Anterior cingulate cortex (tissue), 58 donors: ENCODE measurements at places on chromosomes 2 and 18.

GRCh38 chr2:46831869-46832265 is 83.7 kb downstream of the MCFD2 start:
- DNase-seq = no peak

- DNase-seq = no peak
These were observed 33.4 kb downstream of the PAX8 start for GRCh38 chr2:113245276-113245711.

GRCh38 chr2:224393157-224393872 is 8.6 kb downstream of the FAM124B start:
- no peak for DNase-seq

GRCh38 chr18:12885500-12885899 is 1.5 kb upstream of the PTPN2 start:
- no peak for DNase-seq

DNA sequence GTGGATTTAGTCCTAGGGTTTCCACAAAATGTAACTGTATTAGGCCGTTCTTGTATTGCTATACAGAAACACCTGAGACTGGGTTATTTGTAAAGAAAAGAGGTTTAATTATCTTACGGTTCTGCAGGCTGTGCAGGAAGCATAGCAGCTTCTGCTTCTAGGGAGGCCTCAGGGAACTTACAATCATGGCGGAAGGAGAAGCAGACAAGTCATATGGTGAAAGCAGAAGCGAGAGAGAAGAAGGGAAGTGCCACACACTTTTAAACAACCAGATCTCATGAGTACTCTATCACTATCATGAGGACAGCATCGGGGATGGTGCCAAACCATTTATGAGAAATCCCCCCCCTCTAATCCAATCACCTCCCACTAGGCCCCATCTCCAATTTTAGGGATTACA is 9.5 kb upstream of the CCDC68 start:
- DNase-seq = no peak

DNA sequence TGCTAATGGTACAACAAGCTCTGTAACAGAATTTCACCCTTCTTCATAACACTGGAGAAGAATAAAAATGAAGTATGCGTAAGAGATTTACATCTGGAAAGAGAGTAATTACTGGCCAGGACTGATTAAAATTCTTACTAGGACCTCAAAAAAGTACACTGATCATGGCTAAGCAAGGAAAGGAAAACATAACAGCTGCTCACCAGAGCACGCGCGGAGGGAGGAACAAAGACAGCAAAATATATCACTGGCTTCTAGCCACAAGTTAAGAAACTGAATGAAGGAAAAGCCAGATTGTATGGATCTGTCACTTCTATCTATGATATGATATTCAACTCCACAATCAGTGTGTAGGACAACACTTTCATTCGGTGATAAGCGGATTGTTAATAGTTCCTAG is 15.6 kb upstream of the CYTIP start:
- no peak for DNase-seq

DNA sequence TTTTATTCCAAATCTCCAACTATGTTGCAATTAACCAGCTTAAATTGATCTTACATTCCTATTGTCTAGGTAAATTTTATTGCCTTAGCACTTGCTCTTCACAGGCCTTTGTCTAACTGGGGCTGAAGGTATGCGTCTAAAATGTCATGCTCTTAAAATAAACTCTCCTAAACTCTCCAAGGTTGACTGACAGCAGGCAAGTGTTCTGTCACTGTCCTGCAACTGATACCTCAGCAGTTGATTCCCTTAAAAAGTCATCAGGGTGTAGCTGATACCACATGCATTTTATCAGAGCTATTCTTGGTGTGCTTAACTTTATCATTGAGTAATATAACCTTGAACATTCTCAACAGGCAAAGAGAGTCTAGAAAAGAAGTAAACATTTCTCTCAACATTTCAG is 680 bp downstream of the TTN start:
- DNase-seq = no peak

- no peak for DNase-seq
These were observed 135.8 kb downstream of the SH3RF3 start for GRCh38 chr2:109264595-109265328.

- DNase-seq = no peak
These were observed 62.1 kb upstream of the SMIM21 start for GRCh38 chr18:75489493-75490190.

DNA sequence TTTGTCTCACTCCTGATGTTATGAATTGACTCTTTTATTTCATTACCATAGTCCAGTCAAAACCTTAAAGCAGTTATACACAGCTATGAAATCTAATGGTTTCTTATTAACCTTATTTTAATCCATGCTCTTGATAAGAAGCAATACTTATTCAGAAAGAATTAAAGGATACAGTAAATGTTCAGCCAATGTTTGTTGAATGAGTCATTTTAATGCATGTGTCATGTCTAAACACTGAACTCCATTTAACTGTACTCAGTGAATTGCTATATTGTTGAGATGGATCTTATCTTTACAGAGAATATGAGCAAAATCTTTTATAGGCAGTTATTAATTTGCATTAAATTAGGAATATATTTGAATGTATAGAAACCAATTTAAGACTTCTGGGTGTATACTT is 135.1 kb upstream of the TFPI start:
- DNase-seq = no peak

DNA sequence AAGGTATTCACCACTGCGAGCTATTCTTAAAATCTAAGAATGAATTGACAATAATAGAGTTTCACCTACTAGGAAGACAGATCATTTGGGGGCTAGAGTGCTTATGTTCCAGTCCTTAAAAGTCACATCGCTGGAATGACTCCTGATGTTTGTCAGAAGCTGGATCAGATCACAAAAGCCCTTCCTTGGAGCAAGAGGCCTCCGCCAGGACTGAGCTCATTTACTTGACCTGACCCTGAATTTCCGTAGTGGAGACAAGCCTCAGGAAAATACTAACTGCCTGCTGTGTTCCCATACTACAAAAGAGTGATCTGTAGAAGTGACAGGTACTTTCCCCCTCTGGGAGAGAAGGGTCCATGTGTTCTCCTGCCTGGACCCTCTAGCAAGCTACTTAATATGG is 483.9 kb downstream of the DPP10 start:
- no peak for DNase-seq

DNA sequence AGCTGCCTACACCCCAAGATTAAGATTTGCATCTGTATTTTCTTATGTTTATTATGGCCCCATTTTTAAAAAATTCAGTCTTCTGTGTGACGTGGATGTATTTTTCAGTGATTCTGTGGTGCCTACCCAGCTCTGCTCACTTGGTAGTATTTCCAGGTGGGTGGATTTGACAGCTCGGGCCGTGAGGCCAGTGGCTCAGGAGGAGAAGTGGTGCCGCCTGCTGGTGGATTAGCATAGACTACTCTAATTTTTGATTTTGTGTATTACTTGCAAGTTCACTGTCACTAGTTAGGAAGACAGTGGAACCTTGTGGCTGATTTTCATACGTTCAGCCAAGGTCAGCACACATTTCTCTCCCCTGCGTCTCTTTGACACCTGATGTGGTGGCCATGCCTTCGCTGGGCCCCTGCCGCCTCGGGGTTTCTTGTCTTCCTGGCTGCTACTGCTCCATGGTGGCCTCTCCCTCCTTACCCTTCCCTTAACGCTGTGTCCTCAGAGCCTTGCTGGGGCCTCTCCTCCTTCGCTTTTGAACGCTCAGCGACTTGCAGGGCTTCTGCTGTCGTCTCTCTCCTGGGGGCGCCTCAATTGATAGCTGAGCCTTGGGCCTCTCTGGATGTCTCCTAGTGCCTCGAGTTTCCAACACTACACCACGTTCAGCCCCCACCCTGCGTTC is 89.4 kb downstream of the DGKD start:
- DNase-seq = peak; percentile 70

DNA sequence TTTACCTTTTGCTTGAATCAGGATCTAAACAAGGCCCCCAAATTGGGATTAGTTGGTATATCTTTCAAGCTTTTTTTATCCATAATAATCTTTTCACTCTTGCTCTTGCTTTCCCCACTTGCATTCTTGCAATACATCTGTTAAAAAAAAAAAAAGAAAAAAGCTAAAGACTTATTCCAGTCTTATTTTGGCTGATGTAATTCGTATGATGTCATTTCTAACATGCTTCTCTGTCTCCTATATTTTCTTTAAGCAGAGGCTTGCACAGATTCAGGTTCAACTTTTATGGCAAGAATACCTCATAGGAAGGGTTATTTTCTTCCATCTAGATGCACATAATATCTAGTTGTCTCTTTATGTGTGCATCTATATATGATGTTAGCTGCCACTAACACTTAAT is 9.8 kb upstream of the GCFC2 start:
- DNase-seq = no peak

GRCh38 chr2:68475110-68475509 is 7.7 kb downstream of the APLF start:
- no peak for DNase-seq

DNA sequence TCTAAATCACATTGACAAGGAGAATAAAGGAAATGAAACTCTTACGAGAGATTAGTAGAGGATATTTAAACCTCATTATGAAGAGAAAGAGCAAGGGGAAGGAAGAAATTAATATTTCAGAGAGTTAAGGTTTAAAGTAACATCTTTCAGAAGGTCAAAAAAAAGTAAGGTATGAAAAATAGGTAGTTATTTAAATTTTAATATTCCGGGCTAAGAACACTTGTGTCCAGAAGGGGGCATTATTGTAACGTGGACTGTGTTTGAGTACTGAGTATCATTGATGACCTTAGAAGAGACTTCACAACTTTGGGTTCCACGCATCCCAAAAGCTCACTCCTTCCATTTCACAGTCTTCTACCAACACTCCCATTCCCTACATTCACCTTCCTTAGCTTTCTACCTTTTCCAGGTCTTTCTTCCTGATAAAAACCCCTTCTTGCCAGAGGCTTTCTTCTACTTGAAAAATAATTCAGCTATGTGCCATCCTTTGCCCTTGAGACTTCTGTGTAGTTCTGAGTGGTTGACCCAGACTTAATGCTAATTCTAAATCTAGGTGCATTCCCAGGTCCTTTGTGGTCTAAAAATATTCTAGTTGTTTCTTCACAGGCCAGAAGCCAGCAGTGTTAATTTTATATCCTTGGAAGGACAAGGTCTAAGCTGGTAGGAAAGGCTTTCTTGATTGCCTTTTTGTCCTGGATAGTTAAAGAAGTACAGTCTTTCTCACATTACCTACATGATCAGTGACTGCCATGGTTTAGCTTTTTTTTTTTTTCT is 16.5 kb downstream of the DYNC1I2 start:
- no peak for DNase-seq

DNA sequence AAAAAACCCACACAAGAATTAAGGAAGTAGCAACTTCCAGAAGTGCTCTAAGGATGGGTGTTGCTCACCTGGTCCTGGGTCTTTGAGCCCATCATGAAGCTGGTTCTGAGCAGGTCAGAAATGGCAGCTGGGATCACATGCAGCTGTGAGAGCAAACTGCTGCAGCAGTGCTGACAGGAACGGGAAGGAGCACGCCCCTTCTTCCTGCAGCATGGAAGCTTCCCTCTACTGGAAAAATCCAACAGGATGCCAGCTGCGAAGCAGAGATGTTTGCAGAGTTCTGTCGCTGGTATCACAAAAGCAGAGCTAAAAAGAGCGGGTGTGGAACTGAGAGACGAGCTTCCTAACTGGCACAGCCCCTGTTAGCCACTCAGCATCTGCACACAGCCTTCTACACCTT is 33.7 kb downstream of the EIF4E2 start:
- no peak for DNase-seq

GRCh38 chr2:60212181-60212945 is 341.1 kb downstream of the BCL11A start:
- DNase-seq = no peak

- DNase-seq = no peak
These were observed 573 bp downstream of the IGFBP2 start for GRCh38 chr2:216633616-216634369.

- DNase-seq = no peak
These were observed 1030.1 kb upstream of the POU3F3 start for GRCh38 chr2:103823847-103824246.

DNA sequence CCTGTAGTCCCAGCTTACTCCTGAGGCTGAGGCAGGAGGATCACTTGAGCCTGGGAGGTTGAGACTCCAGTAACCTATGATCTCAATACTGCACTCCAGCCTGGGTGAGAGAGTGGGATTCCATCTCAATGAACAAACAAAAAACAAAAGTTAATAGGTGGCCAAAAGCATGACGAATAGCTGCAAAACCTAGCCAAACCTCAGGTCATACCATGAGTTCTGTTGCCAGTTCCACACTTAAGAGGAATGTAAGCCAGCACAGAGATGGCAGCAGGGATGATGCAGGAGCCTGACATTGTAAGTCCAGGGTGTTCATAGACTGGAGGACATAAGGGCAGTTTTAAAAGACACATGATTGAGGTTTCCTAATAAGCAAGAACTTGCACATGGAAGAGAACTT is 55.3 kb upstream of the RMDN2 start:
- DNase-seq = no peak

DNA sequence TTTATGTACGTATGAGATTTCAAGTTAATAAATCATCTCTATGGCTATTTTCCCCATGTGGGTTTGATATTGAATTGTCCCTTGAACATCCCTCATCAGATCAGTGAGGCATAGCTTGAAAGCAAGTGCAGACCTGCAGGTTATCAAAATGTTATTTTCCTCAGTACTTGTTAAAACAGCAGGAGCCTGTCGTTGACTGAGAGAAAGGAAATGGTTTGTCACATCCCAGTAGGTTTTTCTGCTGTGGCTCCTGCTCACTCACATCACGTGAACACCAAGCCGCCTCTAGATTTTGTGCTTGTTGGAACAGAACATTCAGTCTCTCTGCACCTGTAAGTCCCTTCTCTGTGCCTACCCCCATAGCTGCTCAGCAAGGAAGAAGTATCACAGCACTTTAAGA is 340.3 kb downstream of the CELF4 start:
- DNase-seq = no peak

DNA sequence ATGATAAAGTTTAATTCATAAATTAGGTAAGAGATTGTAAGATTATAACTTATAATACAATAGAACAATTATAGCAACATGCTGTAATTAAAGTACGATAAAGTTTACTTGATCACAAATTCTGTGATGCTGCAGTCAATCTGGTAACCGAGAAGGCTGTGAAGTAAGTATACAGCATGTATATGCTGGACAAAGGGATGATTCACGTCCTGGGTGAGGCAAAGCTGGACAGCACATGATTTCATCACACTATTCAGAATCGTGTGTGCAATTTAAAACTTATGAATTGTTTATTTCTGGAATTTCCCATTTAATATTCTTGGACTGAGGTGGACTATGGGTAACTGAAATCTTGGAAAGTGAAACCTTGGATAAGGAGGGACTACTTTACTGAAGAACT is 522.2 kb upstream of the CNTNAP5 start:
- no peak for DNase-seq

GRCh38 chr2:96897491-96898134 is 27.7 kb upstream of the SEMA4C start:
- no peak for DNase-seq

DNA sequence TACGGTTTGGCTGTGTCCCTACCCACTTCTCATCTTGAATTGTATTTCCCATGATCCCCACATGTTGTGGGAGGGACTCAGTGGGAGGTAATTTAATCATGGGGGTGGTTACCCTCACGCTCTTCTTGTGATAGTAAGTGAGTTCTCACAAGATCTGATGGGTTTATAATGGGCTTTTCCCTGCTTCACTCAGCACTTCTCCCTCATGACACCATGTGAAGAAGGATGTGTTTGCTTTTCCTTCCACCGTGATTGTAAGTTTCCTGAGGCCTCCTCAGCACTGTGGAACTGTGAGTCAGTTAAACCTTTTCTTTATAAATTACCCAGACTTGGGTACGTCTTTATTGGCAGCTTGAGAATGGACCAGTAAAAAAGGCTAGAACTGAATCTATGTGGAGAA is 750.0 kb upstream of the ID2 start:
- DNase-seq = no peak

- DNase-seq = peak; percentile 4
These were observed 378.8 kb downstream of the SLC4A3 start for GRCh38 chr2:220006152-220006621.

GRCh38 chr2:23745068-23745725 is 181.7 kb downstream of the ATAD2B start:
- no peak for DNase-seq
